ENCODE measurements at places on chromosomes 7 and 10.

GRCh38 chr7:106566672-106567071, 94.3 kb downstream of the CCDC71L start:
- DNase-seq, result no peak

GRCh38 chr10:24006741-24007140, 202.2 kb upstream of the KIAA1217 start:
- no peak for DNase-seq

GRCh38 chr10:89302625-89303024, 779 bp downstream of the IFIT2 start:
- DNase-seq, result no peak

GRCh38 chr7:48718731-48719378, 205.5 kb upstream of the CDC14C start:
- DNase-seq, result no peak

DNA sequence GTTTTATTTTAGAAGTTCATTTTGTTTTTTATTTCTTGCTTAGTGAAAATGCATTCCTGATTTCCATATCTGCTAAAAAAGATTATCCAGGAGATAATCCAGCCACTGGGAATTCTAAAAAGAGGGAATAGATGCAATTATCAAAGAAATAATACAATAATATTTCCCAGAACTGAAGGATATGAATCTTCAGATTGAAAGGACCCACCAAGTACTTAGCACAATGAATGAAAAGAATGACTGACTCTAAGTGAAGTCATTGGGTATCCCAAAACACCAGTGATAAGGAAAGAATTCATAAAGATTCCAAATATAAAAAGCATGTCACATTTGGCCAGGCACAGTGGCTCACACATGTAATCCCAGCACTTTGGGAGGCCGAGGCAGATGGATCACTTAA, 79.3 kb downstream of the REEP3 start:
- no peak for DNase-seq

GRCh38 chr10:87918254-87918859, 54.9 kb downstream of the PTEN start:
- DNase-seq, result no peak

GRCh38 chr10:83685458-83685857, 453.9 kb upstream of the GHITM start:
- DNase-seq, result no peak

DNA sequence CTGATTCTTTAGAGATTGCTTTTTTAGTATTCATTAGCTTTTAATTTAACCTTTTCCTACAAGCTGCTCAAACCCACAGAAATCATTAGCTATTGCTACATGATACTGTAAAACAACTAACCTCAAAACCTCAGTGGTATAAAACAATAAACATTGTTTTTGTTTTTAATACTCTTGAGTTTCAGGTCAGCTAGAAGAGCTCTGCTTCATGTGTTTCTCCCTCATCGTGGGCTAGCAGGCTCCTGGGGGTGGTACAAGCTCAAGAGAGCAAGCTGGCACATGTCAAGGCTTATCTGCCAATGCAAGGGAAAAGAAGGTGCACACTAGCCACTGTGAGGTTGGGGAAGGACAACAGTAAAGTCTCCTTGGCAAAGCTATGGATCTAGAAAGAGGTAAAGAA, 232.9 kb upstream of the PHF14 start:
- no peak for DNase-seq

GRCh38 chr7:105577251-105577650, 4.0 kb downstream of the EFCAB10 start:
- DNase-seq, result no peak

DNA sequence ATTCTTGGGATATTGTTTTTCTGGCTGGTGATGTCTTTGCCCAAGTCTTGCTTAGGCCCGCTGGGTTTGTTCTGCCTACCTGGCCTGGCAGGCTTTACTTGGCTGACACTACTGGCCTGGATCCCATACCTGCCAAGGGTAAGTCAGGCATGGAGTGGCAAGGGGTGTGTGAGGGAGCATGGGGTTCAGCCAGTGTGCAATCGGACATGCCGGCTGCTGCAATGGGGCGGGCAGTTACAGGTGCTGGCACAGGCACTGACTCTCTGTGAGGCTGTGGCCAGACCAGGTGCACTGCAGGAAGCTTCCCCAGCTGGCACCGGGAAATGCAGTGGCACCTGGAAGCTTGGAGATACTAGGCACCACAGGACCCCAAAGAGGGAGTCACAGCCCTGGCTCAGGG, 168.4 kb downstream of the PON1 start:
- DNase-seq, result no peak

DNA sequence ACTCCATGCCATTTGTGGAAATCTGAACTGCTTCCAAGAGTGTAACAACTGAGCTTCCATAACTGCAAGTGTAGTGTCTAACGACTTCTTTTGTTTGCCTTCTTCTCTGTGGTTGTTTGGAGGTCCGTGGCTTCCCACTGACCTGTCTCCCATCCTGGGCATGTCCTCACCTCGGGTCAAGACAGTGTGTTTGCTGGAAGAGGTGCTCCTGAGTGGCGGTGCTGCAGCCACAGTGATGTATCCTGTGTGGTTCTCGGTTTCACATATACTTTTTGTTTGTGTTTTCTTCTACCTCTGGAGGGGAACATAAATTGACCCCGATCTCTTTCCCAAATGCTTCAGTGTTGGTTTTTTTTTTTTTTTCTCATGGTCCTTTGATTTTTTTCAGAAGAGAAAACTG, 84.7 kb upstream of the NPVF start:
- no peak for DNase-seq

GRCh38 chr7:4338556-4338955, 343.5 kb upstream of the FOXK1 start:
- DNase-seq, result no peak

- no peak for DNase-seq
These were observed 704.4 kb upstream of the CELF2 start for GRCh38 chr10:10313149-10313835.

- DNase-seq, result no peak
These were observed 70.1 kb downstream of the CDK14 start for GRCh38 chr7:90666186-90666585.

- DNase-seq, result no peak
These were observed 42.8 kb downstream of the CTTNBP2 start for GRCh38 chr7:117830422-117830954.

GRCh38 chr10:84190621-84191020, 3.7 kb upstream of the CDHR1 start:
- DNase-seq, result no peak

DNA sequence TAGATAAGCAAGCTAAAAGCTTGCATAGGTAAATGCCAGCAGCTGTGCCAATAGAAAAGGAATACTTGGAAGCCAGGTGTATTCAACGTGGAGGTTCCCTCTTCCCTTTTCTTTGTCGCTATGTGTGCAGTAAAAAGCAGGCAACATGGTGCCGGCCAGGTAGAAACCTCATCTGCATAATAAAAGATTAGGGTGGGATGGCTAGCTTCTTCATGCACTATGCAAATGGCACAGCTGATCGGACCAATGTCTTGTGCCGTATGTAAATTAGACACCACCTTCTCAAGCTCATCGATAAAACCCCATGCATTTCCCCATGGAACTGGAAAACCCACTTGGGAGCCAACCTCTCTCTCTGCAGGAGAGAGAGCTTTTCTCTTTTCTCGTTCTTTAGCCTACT, 150.9 kb upstream of the FOXK1 start:
- no peak for DNase-seq
